ENCODE measurements at places on chromosomes 4 and X.
A peak's percentile ranks its signal among the peaks of the same experiment; 100 is the strongest.

DNA sequence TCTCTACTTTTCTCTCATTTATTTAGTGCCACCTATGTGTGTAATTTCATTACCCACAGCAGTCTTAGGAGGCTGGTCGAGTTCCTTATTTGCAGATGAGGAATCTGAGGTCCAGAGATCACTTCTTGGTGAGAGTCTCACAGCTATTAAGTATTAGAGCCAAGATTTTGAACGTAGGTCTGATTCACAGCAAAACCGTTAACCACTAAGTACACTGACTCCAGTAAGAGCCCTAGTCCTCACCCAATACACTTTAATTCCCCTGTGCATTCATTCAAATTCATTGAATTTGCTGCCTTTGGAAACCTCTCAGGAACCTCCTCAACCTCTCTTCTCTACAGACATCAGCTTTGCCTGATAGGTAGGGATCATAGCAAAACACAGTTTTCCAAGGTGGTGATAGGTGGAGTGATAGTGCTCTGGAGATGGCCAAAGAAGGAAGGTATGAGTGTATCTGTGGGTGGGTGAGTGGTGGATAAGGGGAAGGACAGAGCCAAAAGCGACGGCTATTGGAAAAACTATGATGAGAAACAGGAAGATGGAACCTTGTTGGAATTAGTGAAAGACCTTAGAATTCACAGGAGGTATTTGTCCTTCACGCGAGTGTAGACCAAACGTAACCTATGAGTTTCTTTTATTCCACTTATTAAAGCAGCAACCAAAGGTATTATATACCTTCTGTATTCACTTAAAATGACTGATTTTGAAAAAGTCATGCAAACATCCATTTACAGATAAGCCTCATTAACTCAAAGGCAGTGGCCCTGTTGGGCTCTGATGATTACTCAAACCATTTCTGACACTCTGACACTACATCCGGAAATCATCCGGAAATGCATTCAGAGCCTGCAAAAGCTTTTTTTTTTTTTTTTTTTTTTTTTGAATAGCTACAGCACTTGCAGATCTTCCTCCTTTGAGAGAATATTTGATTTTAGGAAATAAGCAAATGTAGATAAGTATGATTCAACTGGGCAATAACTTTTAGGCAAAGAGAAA, 6.3 kb downstream of the FMR1 start:
- peak; percentile 6 for DNase-seq

- no peak for DNase-seq
These were observed 613 bp downstream of the GLRB start for GRCh38 chr4:157076578-157076947.

- DNase-seq = no peak
These were observed 94.7 kb downstream of the BCOR start for GRCh38 chrX:40003071-40003427.

GRCh38 chr4:836003-836511, 10.1 kb upstream of the CPLX1 start:
- no peak for DNase-seq

DNA sequence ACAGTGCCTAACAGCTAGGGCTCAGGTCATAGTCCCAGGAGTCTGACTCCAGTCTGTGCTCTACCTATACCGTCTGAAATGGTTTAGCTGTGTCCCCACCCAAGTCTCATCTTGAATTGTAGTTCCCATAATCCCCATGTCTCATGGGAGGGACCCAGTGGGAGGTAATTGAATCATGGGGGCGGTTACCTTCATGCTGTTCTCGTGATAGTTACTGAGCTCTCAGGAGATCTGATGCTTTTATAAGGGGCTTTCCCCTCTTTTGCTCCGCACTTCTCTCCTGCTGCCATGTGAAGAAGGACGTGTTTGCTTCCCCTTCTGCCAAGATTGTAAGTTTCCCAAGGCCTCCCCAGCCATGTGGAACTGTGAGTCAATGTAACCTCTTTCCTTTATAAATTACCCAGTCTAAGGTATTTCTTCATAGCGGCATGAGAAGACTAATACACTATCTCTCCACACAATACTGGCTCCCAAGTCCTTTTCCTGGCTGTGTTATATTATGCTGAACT, 110.8 kb downstream of the AFAP1 start:
- DNase-seq = peak; percentile 79

DNA sequence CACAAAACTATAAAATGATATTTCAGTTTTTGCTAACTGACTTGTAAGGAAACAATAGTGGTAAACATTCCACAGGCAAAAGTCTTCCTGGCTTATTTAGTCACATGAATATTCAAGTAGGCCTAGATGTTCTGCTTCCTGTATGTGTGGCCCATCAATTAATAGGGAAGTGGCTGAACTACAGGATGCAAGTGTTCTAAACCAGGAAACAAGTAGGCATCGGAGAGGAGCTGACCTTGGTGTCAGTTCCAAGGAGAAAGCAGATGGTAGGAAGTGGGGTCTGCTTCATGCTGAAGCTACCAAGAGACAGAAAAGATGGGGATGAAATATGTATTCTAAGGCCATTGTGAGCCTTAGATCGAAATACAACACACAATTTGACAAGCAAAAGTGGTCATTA, 149.7 kb downstream of the ANTXR2 start:
- DNase-seq = no peak

DNA sequence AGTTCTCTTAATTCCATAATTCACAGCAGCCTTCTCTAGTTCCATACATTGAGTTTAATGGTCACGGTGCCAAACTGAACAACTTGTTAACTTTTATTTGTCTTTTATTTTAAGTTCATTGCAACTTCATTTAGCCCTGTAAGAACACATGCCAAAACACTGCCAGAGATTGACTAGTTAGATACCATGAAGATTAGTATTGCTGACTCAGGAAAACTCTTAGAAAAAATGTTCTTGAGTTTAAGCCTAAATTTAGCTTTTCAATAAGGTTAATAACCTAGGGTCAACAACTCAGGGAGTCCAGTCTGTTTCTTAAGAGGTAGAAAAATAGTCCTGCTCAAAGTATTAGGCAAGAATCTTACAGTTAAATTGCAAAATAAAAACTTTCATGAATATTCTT, 25.7 kb downstream of the SPANXN2 start:
- DNase-seq = no peak

DNA sequence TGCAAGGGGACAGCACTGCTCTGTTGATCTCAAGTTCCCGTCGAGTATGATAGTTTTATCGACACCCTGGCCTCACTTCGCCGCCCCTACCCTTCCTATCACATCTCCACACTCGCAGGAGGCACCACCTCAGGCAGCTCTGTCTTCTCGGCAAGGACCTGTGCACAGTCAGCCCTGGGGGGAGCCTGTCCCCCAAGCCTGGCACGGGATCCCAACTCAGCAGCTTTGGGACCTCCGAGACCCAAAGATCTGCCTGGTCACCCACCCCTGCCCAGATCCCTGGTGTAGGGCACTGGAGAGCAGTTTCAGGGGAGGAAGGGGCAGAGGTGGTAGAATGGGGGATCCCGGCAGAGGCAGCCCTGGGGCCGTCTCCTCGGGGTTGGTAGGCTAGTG, 18.0 kb upstream of the UBA1 start:
- no peak for DNase-seq

DNA sequence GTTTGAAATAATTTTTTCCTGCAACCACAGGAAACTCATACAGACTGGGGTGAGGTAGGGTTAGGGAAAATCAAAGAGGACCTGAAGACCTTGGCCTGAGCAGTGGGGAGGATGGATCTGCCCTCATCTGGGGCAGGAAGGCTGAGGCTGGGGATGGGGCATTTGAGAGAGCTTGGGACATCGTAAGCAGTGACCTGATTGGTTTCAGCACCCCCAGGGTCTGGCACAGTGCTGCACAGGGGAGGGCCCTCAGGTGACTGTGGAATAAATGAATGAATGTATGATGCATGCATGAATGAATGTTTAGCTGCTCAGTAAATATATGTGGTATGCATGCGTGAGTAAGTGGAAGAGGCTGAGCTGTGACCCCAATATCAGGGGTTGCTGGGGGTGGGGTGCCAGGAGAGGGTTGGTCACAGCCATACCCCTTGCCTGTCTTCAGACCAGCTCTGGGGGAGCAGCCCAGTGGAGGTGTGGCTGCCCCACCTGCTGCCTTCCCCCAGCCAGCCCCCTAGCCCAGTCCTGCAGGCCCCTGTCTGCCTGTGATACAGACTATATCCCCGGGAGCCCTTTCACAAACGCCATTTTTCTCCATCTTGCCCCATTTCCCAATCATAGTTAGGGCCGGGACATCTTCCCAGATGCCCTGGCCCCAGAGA, 11.0 kb upstream of the TNIP2 start:
- DNase-seq = no peak

DNA sequence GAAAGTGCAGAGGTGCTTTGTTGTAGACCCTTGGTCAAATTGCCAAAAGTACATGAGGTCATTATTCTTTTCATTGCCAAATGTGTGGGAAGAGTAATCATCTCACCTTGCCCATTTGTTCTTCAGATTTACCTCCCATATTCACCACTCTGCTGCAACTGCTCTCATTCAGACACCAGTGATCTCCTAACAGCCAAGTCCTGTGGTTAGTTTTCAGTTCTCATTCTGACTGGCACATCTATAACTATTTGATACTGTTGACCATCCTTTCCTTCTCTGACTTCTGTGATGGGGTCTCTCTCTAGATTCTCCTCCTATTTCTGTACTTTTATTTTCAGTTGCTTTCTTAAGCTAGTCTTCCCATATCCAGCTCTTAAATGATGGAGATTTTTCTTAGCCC, 39.8 kb downstream of the GRIA3 start:
- no peak for DNase-seq

DNA sequence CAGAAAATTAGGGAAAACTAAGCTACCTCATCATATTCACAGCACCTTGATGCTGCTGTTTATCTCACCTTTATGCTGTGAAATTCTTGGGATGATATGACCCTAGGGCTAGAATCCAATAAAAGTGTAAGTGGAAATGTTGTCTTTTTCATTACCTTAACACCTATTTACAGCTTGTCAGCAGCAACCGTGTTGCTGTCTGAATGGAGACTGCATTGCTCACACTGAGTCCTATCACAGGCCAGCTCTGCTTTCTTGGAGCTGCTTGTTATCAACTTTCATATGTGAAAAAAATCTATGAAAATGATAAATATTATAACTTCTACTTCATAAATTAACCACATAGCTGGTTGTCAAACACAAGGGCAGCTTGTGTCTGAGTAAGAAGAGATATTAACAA, 789.5 kb downstream of the TECRL start:
- DNase-seq = no peak

DNA sequence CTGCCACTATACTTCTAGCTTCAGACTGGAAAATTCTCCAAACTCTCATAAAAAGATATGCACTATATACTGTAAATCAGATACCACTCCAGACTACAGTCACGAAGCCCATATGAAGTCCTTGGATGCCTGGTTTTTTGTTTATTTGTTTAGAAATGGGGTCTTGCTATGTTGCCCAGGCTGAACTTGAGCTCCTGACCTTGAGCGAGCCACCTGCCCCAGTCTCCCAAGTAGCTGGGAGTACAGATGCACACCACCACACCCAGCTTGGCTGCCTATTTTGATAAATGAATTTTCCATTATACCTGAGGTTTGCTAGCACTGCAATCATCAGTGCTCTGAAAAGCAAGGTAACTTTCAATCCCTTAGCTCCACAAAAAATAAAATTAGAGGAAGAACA, 53.1 kb downstream of the ELF2 start:
- DNase-seq = no peak

- DNase-seq = no peak
These were observed 49.5 kb upstream of the LNX1 start for GRCh38 chr4:53640576-53641453.

- DNase-seq = peak; percentile 74
These were observed 19.1 kb downstream of the SH3BP2 start for GRCh38 chr4:2811830-2812611.

- DNase-seq = no peak
These were observed 6.2 kb downstream of the CD99 start for GRCh38 chrX:2697306-2697705.
